ENCODE measurements at places on chromosomes 7 and 10.
A peak's percentile ranks its signal among the peaks of the same experiment; 100 is the strongest.

DNA sequence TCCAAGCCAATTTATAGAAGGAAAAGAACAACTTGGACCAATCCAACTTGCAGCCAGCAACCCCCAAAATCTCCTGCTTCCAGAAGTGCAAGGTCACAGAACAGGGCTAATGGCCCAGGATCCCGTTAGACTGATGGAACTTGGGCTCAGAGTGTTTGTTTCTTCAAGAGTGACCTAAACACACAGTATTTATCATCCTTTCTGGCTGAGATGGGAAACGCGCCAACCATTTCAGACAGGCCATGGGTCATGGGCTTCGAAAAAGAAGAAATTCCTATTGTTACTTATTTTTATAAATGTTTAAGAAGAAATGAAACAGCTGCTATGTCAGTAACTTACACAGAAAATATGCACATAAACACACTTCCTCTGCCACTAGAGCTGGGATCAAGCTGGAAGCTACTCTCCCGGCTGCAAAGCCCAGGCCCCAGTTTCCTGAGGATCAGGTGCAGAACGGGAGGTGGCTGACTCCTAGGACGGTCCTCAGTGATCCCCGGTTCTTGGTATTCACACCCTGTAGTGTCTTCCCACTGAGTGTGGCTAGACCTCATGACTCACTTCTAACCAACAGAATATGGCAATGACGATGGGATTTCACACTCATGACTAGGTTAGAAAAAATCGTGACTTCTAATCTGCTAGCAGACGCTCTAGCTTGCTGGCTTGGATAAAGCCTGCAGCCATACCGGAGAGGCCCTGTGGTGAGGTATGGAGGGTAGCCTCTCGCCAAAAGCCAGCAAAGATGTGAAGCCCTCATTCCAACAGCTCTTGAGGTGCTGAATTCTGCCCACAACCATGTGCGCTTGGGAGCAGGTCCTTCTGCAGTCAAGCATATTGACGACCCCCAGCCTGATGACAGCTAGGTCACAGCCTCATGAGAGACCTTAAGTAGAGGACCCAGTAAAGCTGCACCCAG, 60.2 kb downstream of the CHST15 start:
- no peak for DNase-seq

GRCh38 chr7:138907850-138908249, 73.3 kb downstream of the KIAA1549 start:
- DNase-seq: no peak

GRCh38 chr7:11620406-11621253, 211.4 kb downstream of the THSD7A start:
- no peak for DNase-seq

GRCh38 chr7:104816537-104816936, 197.5 kb upstream of the KMT2E start:
- no peak for DNase-seq

DNA sequence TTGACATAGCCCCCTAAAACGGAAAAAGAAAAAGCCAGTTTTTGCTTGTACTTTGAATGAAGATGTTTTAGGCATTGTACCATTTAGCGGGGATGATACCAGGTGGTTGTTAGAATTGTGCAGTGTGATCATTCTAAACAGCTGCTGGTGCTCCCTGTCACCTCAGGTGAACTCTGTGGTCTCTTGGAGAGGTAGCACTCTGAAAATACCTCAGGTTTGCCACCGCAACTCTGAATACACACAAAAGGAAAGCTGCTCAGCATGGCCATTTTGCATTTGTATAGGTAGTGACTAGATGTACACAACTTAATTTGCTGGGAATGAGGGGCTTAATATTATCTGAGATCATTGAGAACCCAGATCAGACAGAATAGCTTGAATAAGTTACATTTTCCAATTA, 52.6 kb downstream of the PLEKHA8 start:
- DNase-seq: no peak

- DNase-seq: no peak
These were observed 46.4 kb downstream of the ZNF680 start for GRCh38 chr7:64516451-64516850.

DNA sequence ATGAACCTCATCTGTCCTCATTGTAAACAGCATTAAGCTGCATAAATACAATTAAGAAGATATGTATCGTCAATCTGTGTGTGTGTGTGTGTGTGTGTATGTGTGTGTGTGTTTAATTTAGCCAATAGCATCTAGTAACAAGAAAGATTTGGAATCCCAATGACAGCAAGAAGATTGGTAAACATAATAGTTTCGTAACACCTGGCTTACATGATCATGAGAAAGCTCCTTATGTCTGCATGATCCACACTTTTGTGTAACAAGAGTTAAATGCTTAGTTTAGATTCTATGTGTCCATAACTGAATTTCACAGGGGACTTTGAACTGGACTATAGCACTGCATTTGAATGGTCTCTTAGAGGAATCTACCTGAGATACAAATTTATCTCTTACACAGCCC, 191.0 kb upstream of the BET1 start:
- no peak for DNase-seq

DNA sequence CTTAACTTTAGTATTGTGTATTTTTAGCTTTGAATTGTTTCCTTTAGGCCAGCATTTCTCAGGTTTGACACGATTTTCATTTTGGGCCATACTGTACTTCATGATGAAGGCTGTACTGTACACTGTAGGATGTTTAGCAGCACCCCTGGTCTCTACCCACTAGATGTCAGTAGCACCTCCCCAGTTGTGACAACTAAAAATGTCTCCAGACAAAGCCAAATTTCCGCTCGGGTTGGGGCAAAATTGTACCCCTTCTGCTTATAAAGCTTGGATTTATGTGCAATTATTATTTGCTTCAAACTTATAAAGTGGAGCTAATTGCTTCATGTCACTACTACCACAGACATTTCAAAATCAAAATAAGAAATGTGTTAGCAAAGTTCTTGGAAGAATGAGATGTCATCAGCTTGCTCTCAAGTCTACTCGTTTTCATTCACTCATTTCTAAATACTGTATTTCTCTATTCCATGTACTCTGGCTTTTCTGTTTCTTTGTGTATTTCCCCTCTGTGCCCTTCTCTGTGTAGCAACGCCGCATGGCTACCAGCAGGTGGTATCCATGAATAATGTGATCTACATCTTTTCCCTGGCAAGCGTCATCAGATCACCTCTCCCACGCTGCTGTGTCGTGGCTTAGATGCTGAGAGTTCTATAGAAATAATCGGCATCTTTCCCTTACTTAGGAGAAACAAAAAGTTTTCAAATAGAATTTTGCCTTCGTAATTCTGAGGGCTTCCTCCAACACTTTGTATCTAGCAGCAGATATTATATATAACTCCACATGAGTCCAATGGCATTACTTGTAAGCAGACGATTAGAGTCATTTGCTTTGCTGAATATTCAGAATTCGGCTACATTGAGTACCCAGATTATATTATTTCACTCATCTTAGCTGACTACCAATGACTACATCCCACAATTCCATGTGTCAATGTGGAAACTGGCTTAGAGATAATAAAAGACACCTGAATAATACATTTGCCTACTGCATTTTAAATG, 47.8 kb upstream of the CALCR start:
- peak; percentile 64 for DNase-seq

- DNase-seq: no peak
These were observed 50.3 kb downstream of the LRRC4 start for GRCh38 chr7:127980901-127981300.

DNA sequence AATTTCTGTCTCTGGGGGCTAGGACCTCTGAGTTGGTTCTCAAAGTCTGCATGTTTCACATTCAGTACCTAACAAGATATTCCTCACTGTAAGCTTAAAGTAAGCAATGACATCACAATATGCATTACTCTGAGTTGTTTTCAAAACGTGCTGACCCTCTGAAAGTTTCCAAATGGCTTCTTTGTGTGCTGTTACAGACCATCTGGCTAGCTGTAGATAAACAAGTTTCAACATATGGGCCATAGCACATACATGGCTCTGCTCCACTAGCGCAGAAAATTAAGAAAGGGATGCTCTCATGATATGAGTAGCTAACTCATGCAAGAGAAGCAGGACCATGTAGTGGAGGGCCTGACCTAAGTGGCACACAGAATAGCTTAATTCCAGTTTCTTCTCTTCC, 119.0 kb downstream of the HTR7 start:
- peak; percentile 5 for DNase-seq

DNA sequence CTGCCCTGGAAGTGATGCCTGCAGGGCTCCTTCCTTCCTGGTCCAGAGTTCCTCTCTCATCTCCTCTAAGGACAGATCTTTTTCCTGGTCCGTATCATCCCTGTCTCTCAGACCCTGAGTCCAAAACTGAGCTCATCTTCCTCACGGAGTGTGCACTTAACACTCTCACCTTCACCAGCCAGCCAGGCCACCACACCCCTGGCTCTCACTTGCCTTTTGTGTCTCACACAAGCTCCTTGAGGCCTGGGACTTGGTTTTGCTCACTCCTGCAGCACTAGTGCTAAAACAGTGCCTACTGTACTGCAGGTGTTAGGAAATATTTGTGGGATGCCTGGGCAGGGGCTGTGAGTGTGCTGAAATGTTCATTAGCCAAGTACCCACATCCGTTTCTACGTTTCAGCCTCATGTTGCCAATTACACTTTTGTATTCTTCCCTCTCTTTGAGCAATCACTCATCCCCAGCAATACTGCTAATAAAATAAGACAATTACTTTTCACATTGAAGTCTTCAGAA, 21.4 kb upstream of the PARP12 start:
- no peak for DNase-seq

DNA sequence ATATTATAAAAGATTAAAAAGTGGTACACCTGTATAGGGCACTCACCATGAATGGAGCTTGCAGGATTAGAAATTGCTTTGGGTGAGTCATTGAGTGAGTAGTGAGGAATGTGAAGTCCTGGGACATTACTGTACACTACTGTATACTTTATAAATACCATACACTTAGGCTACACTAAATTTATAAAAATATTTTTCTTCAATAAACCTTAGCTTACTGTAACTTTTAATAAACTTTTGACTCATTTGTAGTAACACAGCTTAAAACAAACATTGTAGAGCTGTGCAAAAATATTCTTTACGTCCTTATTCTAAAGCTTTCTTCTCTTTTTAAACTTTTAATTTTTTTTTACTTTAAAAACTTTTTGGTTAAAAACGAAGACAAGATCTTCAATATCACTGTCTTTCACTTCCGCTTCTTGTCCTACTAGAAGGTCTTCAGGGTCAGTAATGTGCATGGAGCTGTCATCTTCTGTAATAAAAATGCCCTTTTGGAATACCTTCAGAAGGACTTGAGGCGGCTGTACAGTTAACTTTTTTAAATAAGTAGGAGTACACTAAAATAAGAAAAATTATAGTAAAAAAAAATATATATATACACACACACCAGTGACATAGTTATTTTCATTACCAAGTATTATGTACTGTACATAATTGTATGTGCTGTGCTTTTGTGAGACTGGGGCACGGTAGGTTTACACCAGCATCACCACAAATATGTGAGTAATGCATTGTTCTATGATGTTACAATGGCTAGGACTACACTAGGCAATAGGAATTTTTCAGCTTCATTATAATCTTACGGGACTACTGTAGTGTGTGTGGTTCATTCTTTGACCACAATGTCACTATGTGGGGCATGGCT, 3.5 kb downstream of the STK31 start:
- DNase-seq: no peak

DNA sequence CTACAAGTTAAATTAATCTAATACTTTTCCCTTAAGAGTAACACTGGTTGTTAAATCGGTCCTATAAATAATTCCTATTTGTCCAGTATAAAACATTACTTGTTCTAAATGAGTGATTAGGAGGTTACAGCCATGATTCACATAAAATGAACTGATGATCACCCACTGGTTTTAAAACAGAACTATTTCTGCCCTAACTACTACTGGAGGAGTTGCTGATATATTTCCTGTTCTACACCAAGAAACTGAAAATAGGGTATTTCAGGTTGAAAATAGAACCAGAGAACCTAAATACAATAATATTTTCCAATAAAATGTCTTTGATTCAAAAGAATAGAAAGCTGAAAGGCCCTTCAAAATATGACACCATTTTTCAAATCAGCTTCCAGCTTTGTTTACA, 30.9 kb downstream of the DNAJC1 start:
- no peak for DNase-seq

- DNase-seq: no peak
These were observed 19.7 kb downstream of the MXI1 start for GRCh38 chr10:110226926-110227641.

- peak; percentile 29 for DNase-seq
These were observed 217.2 kb upstream of the MKLN1 start for GRCh38 chr7:131110297-131111080.

DNA sequence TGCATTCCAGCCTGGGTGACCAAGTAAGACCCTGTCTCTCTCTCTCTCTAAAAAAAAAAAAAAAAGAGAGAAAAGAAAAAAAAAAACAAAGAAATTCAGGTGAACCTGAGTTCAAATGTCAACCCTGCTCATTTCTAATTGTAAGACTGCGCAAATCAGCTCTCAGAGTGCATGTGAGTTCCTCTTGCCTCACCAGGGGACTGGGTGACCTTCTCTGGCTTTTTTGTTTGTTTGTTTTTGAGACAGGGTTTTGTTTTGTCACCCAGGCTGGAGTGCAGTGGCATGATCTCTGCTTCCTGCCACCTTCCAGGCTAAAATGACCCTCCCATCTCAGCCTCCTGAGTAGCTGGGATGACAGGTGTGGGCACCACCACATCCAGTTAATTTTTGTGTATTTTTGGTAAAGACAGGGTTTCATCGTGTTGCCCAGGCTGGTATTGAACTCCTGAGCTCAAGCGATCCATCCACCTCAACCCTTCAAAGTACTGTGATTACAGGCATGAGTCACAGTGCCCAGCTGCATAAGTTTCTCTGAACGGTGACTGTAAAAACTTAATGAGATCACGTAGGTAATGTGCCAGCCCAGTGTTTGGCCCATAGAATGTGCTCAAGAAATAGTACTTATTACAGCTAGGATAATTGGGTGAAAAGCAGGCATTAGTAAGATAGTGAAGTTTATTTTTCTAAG, 45.3 kb upstream of the BAMBI start:
- no peak for DNase-seq

DNA sequence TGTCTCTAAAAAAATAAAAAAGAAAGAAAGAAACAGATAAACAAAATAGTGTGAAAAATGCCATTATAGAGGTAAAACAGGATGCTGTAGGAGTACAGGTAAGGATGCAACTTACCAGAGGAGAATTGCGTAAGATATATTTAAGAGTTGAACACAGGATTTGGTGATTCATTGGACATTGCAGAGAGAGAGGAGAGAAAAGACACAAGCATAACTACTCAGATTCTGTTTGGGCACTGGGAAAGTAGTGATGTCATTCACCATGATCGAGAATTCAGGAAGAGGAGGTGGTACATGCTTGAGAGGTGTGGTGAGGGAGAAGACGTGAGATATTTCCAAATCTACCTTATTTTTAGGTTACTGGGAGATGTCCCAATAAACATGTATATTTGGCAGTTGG, 97.6 kb downstream of the AASS start:
- DNase-seq: no peak

Measured in brain (organoid and tissue), 16 donors.